ENCODE measurements at places on chromosomes 3 and 15.

DNA sequence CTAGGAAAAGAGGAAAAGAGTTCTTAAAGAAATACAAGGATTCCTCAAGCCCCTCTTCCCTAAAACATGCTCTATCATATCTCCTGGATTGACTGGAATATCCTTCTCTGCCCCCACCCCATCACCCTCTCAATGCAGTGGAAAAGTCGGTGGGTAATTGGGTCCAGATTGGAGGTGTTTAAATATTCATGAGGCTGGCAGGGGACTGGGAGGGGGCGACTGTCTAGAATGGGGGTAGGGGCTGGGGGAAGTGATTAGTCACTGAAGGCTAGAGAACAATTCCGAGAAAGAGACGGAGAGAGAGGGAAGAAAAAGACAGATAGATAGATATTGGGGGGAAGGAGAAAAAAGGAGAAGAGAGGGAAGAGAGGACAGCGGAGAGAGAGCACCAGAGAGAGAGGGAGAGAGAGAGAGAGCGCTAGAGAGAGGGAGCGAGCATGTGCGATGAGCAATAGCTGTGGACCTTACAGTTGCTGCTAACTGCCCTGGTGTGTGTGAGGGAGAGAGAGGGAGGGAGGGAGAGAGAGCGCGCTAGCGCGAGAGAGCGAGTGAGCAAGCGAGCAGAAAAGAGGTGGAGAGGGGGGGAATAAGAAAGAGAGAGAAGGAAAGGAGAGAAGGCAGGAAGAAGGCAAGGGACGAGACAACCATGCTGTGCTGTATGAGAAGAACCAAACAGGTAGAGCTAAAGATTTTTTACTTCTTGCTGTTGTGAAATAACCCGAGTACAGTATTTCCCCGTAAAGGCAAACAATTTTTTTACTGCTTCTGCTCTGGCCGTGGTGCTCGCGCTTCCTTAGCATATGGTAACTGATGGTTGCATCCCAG is at the start of gene GAP43:
Gene GAP43, plus strand, starts transcription at position 467 of the 825 bp plus-strand sequence. Its CDS starts 180 bp downstream, at position 647.
- DNase-seq, result peak; percentile 57

DNA sequence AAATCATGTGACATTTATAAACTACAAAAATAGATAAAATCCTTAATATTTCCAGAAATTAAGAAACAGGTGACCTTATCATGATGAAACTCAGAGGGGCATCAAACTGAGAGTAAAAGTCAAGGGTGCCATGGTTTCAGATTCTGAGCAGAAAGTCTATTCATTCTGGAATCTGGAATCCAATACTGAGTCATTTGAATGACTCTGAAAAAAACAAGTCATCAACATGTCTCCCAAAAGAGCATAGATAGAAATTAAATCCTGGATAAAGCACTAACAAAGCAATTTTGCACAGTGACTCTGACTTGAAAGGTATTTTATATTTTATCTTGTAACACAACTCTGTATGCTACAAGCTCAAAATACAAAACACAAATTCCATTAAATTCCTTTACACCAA is 23.4 kb downstream of the STAC start:
- DNase-seq, result no peak

DNA sequence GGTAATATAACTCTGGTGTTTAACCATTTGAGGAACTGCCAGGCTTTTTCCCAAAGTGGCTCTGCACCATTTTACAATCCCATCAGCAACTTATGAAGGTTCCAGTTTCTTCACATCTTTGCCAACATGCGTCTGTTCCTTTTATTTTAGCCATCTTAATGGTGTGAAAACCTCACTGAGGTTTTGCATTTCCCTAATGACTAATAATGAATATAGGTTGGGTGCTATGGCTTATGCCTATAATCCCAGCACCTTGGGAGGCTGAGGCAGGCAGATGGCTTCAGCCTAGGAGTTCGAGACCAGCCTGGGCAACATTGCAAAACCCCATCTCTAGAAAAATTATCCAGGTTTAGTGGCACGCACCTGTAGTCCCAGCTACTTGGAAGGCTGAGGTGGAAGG is 210.6 kb downstream of the TCF12 start:
- no peak for DNase-seq

DNA sequence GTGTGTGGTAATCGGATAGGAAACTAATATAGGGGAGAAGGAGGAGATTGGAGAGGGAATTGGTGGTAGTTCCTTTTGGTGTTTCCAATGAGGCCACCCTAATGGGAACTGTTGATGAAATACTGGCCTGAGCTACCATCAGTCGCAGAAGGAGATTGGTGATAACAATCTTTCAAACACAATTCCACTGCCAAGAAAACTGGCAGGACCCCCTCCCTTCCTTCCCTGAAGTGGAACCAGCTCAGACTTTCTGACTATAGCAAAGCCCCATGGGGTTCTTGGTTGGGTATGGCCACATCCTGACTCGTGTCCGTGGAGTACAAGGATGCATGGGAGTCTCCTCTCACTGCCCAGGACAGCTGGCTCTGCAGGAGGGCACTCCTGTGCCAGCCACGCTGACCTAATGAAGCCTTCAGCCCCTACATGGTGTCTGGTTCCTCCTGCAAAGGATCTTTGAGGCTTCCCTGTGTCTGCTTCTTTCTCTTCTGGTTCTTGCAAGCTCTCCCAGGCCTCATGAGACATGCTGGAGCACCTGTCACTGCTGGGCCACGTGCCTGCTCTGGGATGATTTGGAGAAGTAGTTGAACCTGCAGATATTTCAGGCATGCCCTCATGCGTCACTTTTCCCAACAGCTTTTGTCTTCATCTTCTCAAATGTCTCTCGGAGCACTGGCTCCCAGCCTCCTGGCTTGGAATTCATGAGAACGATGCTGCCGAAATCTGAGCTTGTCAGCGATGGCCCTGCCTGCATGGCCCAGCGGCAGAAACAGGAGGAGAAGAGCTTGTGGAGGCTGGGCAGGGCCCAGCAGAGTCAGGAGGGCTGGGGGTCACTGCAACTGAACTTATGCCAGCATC is 90.0 kb upstream of the ADPGK start:
- DNase-seq, result no peak

GRCh38 chr15:62795171-62795570 is 247.4 kb upstream of the TPM1 start:
- DNase-seq, result no peak

DNA sequence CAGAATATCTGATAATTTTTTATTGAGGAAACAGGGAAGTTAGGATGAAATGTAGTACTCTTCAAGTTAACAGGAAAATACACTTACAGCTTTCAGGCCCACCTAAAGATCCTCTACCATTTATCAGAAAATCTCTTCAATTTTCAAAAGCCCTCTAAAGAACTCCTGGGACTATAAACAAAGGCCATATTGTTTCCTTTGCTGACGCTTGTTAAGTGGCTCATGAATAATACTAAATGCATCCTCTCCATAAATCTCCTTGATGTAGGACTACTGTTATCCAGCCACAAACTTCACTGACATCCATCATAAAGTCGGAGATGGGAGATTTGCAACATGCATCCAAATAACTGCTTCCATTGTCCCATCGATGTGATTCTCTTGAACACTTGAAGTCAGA is 326.5 kb downstream of the ZIC1 start:
- DNase-seq, result no peak

GRCh38 chr3:155983834-155984474 is 113.5 kb downstream of the GMPS start:
- DNase-seq, result no peak

DNA sequence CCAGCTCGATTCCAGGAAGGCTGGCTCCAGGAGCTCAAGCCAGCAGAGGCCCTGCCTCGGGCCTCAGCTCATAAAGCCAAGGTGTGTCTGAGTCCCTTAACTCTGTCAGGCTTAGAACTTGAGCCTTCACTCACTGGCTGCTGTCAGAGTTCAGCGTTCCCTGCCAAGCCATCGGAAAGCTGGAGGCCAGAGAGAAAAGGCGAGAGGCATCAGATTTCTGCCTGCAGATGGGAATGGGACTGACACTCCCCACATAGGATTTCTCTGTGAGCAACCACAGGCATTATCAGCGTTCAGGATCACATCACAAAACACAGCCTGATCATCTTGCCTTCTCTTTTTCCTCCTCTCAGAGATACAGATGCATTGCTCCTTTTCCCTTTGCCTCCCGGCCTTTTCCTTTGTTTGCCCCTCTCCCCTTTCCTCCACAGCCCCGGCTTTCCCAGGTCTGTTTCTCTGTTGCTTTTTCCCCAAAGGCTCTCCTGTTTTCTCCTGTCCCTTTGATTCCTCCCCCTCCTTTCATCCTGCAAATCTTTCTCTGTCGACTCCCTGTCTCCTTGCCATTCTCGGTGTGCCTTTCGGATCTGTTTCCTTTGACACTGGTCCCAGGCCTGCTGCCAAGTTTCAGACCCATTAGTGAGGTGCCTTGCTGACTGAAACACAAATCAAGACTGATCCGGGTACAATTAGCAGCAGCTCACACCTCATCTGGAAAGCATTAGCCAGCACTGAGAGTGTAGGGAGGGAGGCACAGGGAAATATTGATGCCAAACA is 44.5 kb upstream of the BOC start:
- peak; percentile 16 for DNase-seq

GRCh38 chr3:33134026-33134625 is 20.3 kb downstream of the CRTAP start:
- no peak for DNase-seq

Measured in AG04450 (cell line).